ENCODE measurements at places on chromosomes 16 and 17. TPM values are rescaled to one million over a fixed set of nuclear protein-coding genes. Genes with fewer than 3 reads are reported as not detected.
A peak's percentile ranks its signal among the peaks of the same experiment; 100 is the strongest.

The KRTAP9-8 gene
- not detected for total RNA-seq

GRCh38 chr17:11638700-11639265, 40.5 kb downstream of the DNAH9 start:
- no peak for DNase-seq

GRCh38 chr16:72236866-72237265, 64.9 kb upstream of the PMFBP1 start:
- DNase-seq: no peak

GRCh38 chr17:80260791-80261158, at the start of gene RNF213:
RNF213 (plus strand) TSS chr17:80260852; CDS start chr17:80263682, 2,830 bp downstream.
- no peak for DNase-seq

GRCh38 chr16:67249178-67250044, 632 bp downstream of the SLC9A5 start:
- no peak for DNase-seq

DNA sequence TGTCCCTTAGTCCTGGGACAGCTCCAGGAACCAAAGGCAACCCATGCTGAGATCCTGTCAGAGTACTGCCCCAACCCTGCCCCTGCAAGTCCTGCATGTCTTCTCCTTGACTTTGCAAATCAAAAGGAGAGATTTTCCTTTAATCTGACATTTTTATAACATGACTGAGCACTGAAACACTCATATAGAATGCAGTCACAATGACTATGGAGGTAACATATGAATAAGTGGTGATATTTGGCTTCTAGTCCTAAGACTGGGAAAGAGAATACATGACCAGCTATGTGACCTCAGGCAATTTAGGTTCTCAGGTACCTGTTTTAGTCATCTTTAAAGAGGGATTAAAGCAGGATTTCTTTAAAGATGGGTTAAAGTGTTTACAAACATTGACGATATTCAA, 941.6 kb upstream of the CDH8 start:
- DNase-seq: no peak

The KRT9 gene
- total RNA-seq: not detected

DNA sequence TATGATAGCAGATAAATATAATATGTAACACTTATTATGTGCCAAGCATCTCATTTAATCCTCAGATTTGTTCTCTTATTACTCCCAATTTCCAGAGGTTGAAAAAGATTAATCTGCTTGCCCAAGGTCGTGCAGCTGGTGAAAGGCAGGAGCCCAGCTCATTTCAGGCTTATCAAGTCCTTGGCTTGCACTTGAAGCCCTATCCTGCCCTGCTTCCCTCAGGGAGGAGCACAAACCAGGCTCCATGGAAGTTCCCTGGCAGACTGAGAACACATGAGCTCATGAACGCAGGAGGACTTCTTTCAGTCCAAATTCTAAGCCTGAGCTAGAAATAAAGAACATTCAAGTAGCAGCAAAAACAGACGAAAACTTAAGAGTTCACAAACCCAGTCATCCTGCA, 74.8 kb downstream of the USP31 start:
- DNase-seq: no peak

DNA sequence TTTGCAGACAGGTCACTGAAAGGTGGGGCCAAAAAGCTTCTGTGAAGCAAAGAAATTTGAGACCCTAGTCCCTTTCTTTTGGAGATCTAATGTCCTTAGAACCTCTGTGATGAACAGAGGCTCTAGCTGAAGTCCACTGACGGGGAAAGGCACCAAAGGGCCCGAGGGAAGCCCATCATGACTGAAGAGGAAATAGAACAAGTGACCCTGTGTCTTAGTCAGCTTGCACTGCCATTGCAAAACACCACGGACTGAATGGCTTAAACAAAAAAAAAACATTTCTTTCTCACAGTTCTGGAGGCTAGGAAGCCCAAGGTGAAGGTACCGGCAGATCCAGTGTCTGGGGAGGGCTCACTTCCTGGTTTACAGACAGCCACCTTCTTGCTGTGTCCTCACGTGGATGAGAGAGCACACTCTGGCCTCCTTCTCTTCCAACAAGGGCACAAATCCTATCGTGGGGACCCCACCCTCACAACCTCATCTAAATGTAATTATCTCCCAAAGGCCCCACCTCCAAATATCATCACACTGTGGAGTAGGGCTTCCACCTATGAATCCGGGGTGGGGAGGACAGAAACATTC, 24.3 kb upstream of the ASGR2 start:
- no peak for DNase-seq

GRCh38 chr17:59669944-59670343, 37.3 kb downstream of the PTRH2 start:
- no peak for DNase-seq

DNA sequence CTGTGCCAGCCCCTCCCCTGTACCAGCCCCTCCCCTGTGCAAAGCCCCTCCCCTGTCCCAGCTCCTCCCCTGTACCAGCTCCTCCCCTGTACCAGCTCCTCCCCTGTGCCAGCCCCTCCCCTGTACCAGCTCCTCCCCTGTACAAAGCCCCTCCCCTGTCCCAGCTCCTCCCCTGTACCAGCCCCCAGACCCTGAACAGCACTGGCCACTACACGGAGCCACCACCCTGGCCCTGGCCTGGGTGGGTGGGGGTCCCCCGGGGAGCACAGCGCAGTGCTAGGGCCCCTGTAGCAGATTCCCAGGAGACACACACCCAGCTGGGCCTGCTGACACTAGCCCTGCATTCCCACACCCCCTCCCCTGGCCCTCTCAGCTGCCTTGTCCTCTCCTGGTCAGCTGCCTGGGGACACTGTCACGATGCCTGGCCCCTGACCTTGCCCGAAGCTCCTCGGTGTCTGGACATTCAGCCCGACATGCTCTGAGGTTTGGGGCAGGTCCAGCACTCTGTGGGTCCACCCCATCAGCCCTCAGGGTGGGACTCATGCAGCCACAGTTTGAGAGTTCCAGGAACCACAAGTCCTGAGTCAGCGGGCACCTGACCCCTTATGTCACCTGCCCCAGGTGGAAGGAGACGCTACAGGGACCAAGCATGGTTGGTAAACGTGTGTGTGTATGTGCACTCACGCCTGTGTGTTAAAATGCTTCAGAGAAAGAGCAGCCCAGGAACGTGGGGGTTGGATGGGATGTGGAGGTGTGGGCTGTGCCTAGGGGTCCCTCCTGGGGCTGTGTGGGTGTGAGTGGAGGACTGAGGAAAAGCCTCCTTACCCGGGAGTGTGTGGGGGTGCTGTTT, 114.2 kb downstream of the METRNL start:
- DNase-seq: no peak

DNA sequence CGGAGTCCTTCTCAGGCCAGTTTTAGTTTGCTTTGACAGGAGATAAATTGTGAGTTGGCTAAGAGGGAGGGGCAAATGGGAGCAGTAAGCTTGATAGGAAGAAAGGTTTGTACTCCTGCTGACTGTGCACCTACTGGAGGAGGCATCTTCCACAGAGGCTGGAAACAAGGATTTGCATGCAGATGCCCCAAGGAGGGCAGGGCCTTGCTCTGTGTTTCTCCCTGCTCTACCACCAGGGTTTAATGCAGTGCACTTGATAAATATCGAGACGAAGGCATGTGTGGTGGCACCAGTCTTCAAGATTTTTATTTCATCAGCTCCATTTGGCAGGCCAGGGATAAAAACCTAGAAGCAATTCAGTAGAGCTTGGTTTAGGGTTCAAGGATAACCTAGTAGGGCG, 210.5 kb upstream of the C16orf82 start:
- DNase-seq: no peak

DNA sequence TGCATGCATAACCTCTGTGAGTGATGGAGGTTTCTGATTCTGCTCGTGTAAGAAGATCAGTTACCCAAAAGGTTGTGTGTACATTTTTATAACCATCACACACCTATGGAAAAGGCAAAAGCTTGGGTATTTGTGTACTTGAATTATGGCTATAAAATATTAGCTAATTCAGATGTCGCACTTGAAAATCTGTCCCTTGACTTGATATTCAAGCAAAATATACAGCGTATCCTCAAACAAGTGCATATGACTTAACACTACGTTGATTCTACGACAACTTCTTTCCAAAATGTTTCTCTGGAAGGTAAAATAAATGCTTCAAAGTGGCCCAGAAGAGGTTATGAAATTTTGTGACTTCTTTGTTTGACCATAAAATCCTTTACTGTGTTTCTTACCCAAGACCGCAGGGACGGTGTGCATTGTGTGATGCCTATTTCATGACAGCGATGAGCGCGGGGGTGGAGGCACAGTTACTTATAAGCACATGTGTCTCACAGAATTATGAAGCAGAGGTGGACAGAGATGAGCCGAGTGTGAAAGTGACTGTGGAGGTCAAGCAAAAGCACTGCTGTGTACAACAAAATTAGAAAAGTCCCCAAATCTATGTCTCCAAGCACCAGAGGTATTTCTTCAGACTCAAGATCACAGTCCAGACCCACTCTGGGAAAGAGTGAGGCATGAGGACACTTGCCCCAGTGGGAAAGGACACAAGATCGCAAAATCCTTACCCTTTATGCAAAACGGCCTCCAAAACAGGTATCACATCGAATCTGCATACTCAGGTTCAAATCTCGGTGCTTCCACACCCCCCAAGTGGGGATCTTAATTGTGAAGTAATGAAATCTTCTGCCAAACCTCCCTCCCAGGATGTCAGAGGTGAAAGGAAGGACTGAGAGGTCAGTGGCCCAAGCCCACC, 4.1 kb upstream of the HOXB9 start:
- no peak for DNase-seq

The MTHFSD gene
- 13.2 TPM for total RNA-seq

DNA sequence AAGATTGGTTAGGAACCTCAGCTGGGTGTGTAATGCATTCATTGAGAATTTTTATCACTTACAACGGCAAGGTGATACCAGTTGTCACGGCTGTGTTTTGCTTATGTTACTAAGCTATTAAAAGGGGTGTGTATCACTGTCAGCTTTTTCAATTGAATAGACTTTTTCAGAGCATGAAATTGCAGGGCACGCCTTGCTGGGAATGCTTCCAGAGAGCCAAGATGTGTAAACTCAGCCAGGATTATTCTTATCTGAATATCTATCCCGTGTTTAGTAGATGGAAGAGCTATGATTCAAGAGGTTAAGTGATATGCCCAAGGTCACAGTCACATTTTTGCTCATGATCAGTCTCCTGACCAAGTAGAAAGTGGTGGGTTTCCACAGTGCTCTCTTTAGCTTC, 6.6 kb upstream of the TEKT3 start:
- no peak for DNase-seq

- peak; percentile 84 for DNase-seq
Observed at GRCh38 chr16:31052114-31052513, 18.8 kb downstream of the STX4 start.

The KRT25 gene
- total RNA-seq: not detected

GRCh38 chr17:32479074-32479617, 7.6 kb upstream of the CDK5R1 start:
- no peak for DNase-seq

GRCh38 chr17:42522263-42522790, 13.7 kb upstream of the NAGLU start:
- no peak for DNase-seq

GRCh38 chr16:86918637-86919036, 340.3 kb downstream of the FOXL1 start:
- DNase-seq: no peak

DNA sequence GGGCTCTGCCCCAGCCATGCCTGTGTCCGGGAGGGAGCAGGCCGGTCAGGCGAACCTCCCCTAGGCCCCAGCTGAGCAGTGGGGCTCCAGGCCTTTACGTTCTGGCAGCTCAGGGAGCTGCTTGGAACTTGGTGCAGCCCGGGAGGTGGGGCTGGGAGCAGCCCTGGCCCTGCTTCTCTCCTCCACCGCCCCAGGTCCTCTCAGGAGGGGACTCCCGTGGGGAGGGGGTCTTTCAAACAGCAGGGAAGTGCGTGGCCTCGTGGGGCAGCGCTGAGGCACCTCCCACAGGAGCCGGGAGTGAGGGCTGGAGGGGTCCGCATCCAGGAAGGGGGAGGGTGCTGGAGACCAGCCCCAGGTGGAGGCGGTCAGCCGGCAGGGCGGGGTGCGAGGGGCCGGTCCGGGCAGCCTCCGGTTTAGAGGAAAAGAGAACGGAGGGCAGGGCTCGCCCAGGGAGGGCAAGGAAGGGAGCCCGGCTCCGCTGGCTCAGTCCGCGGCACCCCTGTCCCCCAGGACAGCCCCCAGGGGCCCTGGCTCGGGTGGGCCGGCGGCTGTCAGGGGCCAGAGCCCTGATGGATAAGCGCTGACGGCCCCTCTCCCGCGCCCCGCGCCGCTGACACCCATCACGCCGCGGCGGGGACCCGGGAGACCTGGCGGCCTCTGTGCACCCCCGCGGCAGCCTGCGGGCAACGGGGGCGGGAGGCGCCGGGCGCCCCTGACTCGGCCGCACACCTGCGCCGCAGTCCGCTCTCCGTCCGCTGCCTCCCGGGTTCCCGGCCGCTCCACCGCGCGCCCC, 587 bp upstream of the PRR35 start:
- no peak for DNase-seq

DNA sequence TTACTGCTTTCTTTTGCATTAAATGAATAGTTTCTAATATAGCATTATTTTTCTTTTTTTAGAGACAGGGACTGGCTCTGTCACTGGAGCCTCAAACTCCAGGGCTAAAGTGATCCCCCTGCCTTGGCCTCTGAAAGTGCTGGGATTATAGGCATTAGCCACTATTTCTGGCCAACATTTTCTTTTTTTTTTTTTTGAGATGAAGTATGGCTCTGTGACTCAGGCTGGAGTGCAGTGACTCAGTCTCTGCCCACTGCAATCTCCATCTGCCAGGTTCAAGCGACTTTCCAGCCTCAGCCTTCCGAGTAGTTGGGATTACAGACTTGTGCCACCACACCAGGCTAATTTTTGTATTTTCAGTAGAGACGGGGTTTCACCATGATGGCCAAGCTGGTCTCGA, 2.0 kb upstream of the DUXB start:
- DNase-seq: no peak

The CALB2 gene
- 0.12 TPM for total RNA-seq

The CSH1 gene
- not detected for total RNA-seq

The HOXB7 gene
- 24.9 TPM for total RNA-seq
